ENCODE measurements at places on chromosomes 7 and 10.

- DNase-seq = no peak
Measured at GRCh38 chr7:30984359-30985107, 20.8 kb downstream of the GHRHR start.

DNA sequence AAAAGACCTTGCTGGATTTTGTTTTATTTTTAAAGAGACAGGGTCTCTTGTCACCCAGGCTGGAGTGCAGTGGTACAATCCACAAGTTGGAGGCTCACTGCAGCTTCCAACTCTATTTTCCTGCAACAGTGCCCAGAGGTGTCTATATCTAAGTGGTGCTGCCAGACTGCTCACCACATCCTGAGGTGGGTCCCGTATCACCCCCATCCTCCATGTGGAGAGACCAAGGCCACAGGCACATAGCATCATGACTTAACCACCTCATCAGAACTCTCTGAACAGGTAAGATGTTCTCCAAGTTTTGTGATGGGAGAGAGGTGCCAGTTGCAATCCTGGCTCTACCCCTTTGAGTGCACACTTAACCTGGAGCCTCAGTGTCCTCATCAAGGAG, 98.2 kb downstream of the RNF216 start:
- DNase-seq = no peak

GRCh38 chr7:7424151-7424873, 111.4 kb downstream of the COL28A1 start:
- peak; percentile 29 for DNase-seq

GRCh38 chr7:45689797-45690761, 115.9 kb downstream of the ADCY1 start:
- no peak for DNase-seq

- peak; percentile 86 for DNase-seq
Measured at GRCh38 chr10:74542077-74542476, 284.3 kb upstream of the KAT6B start.

DNA sequence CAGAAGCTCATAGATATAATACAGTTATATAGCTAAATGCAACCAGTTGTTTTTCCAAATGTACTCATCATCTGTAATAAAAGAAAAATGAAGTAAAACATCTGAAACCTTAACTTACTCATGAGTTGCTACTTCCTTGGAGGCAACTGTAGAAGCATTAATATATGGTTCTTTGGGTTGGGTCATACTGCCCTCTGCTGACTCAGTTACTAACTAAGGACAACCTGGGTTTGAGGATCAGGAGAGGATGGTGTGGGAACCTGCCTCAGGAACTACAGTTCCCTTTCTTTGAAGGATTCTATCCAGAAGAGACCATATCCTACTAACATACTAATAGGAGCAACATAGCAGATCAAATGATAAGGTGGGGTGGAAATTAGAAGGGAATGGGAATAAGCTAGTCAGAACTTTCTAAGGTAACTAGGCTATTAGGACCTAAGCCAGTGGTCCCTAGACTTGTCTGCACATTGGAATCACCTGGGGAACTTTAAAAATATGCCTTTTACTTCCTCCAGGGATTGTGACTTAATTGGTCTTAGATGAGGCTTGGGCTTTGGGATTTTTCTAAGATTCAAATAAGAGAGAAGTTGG, 20.7 kb downstream of the COX15 start:
- DNase-seq = peak; percentile 45

DNA sequence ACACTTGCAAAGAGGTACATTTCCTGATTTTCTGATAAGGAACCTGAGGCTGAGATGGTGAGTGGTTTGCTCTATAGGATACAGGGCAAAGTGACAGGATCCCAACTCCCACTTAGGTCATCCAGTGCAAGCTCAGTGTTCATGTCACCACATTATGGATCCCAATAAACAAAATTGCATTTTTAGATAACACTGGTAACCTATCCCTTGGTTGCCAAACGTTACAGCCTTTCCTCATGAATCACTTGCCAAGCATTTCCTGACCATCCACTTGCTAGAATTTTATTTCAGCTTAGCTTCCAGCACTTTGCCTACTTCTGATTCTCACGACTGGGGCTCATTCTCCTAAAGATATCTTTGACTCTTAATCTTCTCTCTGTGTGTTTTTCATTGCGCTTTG, 131.4 kb upstream of the ODAD2 start:
- peak; percentile 27 for DNase-seq

GRCh38 chr10:119477444-119477843, 65.1 kb downstream of the RGS10 start:
- DNase-seq = no peak

- DNase-seq = no peak
Measured at GRCh38 chr7:89401099-89401498, 605.6 kb upstream of the TEX47 start.

DNA sequence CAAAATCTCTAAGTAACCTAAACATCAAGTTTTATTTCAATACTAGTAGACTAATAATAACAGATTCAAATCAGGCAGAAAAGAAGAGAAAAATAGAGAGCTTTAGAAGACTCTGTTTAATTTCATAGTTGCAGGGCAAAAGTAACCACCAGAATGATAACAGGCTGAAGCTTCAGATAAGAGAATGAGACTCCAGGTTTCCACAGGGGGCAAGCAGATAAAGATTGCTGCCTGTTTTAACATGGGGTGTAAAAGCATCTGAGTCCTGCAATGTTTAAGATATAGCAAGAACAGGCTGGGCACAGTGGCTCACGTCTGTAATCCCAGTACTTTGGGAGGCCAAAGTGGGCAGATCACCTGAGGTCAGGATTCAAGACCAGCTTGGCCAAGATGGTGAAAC, 11.0 kb downstream of the CROT start:
- DNase-seq = no peak

GRCh38 chr7:54877683-54878082, 118.7 kb upstream of the SEC61G start:
- DNase-seq = no peak

All from AG09319 (cell line).